ENCODE measurements at places on chromosomes 11 and 22. TPM values are rescaled to one million over a fixed set of nuclear protein-coding genes. Genes with fewer than 3 reads are reported as not detected.

DNA sequence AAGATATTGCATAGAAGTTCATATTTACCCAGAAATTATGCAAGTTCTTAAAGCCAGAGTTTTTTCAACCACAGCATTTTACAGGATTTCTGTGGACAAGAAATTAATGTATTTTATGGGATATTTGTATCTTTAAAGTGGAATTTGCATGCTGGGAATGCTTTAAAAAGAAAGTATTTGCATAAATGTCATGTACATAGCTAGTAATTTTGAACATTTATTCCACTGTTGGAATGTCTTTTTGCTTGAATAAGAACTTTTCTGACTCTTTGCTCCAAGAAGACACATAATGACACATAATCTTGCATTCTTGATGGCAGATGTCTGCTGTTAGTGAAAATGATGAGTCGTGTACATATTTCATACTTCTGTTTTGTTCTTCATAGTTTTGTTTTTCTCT lies 66.6 kb downstream of the ATXN10 start:
- no peak for DNase-seq

- DNase-seq, result no peak
These were observed 44.7 kb upstream of the ZBTB44 start for GRCh38 chr11:130359419-130359818.

GRCh38 chr11:42034826-42035225 lies 575.4 kb upstream of the LRRC4C start:
- no peak for DNase-seq

DNA sequence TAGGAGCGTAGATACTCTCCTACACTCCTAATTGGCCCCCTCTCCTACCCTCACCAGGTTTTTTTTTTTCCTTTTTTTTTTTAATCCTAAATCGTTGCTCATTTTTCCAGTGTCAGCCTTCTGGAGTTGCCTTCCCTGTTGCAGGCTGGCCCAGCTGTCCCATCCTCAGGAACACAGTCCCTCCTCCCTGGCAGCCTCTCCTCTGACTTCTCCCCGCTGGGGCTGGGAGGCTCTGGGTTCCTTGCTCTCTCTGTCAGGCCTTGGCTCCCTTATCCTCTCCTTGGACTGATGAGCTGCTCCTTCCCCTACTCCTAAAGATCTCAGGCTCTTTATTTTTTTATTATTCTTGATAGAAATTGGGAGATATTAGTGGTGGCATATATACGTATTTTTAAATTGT lies 62.2 kb downstream of the PKNOX2 start:
- DNase-seq, result peak; percentile 83

GRCh38 chr11:106288822-106289387 lies 211.4 kb downstream of the AASDHPPT start:
- no peak for DNase-seq

Gene RAB1B
- 170 TPM for polyA plus RNA-seq

- no peak for DNase-seq
These were observed 93.2 kb downstream of the PDE2A start for GRCh38 chr11:72581067-72581466.

DNA sequence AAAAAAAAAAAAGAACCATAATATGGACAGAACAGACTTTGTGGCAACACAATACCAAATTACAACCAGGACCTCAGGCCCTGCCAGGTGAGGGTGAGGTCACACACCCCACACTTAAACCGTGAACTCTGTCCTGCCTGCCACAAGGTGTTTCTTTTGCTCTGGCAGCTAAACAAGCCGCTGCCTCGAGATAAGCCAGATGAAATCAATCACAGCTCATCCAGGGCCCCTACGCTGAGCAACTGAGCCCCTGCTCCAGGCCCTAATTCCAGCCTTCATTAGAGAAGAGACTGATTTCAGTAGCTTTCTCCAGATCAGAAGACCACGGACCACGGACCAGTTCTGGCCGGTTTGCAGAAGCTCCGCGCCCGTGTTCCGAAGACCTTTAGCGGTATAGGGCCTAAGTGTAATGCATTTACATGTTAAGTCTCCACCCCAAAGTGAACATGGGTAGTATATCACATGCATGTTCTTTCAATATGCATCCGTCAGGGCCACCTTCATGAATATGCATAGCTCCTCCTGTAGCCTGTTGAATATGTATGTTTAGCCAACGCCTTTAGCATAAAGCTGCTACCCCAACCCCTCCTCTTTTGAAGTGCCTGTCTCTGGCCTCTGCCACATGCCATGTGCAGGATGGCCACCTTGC lies 14.8 kb upstream of the RAC2 start:
- DNase-seq, result no peak

GRCh38 chr11:15615398-15616096 lies 500.8 kb downstream of the INSC start:
- no peak for DNase-seq

Gene TEX54
- polyA plus RNA-seq, result not detected

DNA sequence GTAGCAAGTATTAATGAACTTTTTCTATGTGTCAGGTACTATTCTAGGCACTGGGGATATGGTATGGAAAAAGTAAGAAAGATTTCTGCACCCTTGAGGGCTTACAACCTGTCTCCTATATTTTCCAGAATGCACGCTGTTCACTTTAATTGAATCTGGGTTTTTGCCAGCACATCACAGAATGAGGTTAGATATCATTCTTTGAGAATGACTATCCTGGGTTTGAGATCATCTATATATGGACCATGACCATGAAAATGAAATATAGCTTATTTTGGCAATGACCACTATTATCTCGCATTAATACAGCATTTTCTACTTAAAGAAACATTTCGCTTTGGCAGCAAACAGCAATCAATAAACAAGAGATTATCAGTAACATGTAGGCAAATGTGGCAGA lies 46.9 kb downstream of the C11orf71 start:
- DNase-seq, result no peak

Gene JHY
- 3.2 TPM for polyA plus RNA-seq

GRCh38 chr22:38346506-38346905 lies 29.3 kb upstream of the CSNK1E start:
- DNase-seq, result no peak

DNA sequence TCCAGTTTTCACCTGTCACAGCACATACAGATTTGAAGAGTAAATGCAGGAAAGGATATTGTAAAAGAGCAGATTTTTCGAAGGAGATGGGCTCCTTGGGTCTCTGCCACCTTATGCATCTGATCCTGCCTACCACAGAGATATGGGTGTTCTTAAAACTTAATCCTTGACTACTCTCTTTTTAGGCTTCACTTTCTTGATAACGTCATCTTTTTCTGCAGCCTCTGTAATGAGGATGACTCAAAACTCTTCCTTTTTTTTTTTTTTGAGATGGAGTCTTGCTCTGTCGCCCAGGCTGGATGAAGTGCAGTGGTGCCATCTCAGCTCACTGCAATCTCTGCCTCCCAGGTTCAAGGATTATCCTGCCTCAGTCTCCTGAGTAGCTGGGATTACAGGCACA lies 7.8 kb downstream of the PRR14L start:
- no peak for DNase-seq

Gene B4GALNT4
- polyA plus RNA-seq, result 2.5 TPM

DNA sequence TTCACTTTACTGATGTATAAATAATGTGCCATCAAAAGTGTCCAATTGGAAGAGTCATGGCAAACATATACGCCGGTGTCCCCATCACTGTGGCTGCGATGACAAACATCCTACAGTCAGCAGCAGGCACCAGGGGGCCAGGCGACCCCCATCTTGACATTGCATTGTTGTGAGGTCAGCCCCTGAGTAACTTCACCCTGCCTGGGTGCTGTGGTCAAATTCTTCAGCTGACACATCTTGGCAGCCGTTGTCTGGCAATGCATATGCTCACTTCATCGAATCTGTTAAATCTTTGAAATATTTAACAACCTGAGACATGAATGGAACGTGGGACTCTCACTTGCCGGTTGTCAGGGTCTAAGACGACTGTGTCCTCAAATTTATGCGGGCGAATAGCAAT lies 430.9 kb downstream of the BRD1 start:
- DNase-seq, result no peak

DNA sequence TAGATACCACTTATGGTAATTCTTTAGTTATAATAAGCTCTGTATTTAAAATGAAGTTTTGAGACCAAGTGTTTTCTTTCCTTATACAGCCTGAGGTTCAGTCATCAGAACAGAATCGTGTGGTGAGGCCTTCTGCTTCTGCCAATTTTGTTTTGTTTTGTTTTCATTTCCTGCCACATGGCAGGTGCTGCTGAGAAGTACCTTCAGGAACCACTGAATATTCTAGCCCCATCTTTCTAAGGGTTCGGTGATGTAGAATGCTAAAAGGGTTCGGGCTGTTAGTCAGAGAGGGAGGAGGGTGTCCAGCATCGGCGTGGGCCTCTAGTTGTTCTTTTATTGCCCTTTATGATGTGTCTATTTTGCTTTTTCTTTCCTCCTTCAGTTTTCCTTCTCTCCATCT lies 25.8 kb downstream of the TNRC6B start:
- no peak for DNase-seq

DNA sequence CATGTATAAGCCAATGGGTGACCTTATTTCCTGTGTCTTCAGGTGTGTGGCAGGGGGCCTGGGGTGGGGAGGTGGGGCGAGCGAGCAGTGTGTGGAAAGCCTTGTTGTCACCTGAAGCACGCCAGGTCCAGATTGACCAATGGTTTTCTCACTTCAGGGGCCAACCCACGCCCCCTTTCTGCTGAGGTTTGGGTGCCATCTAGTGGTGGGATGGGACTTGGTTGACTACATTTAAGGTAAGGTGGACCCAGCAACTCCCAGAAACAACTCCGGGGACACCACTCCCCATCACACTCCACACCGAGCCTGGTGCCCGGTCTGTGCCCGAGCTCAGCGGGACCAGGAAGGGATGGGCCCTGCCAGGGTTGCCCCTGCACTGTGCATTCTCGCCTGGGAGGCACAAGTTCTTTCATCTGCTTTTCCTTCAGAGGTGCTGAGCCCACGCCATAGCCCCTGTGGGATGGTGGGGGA lies 40.0 kb downstream of the TPCN2 start:
- peak; percentile 66 for DNase-seq

Gene CARD10
- 8.3 TPM for polyA plus RNA-seq

- peak; percentile 8 for DNase-seq
These were observed 6.9 kb downstream of the ARVCF start for GRCh38 chr22:20009582-20010306.

Gene C11orf65
- 0.54 TPM for polyA plus RNA-seq

Gene MS4A1
- 0.05 TPM for polyA plus RNA-seq

- DNase-seq, result no peak
These were observed 973.2 kb downstream of the NTM start for GRCh38 chr11:132343445-132344175.

Gene DENND6B
- 2.4 TPM for polyA plus RNA-seq

GRCh38 chr22:42716221-42716620 lies 4.4 kb downstream of the A4GALT start:
- no peak for DNase-seq

GRCh38 chr11:11463405-11463804 lies 110.4 kb upstream of the CSNK2A3 start:
- DNase-seq, result no peak

GRCh38 chr22:49856766-49857618 lies 3.3 kb downstream of the ZBED4 start:
- no peak for DNase-seq

DNA sequence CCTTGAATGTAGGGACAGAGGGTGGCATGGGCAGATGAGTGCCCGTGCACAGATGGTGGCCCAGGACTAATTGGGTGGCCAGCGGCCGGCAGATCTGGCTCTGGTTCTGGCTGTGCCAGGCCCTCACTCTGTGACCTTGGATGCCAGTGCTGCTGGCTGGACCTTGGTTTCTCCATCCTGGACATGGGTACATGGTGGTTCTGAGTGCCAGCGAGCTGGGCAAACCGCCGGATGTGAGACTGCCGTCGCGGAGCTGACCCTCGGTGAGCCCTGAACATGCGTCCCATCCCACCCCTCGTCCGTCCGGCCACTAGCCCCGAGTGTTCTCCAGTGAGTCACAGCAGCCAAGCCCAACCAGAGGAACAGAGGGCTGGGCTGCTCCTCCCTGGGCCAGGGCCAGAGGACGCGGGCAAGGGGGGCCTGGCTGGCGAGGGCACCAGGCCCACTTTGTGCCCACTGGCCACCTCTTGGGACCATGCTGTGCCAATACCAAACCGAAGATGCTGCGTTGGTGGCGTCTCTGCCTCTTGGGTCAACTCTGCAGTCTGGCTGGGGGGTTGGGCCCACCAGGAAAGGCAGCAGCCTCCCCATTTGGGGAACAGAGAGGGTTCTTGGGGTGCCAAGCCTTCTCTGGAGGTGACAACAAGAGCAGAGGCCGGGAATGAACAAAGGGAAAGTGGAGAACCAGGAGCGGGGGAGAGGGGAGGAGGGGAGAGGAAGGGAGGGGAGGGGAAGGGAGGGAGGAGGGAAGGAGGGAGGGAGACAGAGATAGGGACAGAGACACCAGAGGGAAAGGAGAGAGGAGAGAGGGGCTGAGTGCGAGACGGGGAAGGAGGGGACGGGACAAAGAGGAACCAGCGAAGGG lies 10.7 kb downstream of the LSP1 start:
- DNase-seq, result peak; percentile 91

Gene C11orf16
- polyA plus RNA-seq, result not detected

Gene OR5AR1
- not detected for polyA plus RNA-seq

Gene RTN4R
- polyA plus RNA-seq, result 1.1 TPM

Gene SBF1
- 39.2 TPM for polyA plus RNA-seq

Gene ADAMTS15
- polyA plus RNA-seq, result 13.7 TPM

DNA sequence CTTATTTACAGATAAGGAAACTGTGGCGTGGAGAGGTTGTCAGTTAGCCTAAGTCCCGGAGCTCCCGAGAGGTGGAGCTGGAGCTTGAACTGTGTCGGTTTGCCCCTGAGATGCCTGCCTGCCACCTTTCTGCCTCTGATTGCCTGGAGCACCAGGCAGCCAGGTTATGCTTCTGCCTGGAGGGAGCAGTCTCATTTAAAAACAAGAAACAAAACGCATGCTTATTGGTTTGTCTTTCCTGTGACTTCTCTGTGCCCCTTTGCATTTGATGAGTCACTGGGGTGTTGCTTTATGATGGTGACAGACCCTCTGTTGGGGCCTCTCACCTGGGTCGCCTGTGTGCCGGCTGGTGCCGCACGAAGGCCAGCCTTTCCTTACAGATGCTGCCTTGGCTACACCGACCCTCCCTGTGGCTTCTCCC lies 12.2 kb downstream of the AP2A2 start:
- DNase-seq, result no peak

DNA sequence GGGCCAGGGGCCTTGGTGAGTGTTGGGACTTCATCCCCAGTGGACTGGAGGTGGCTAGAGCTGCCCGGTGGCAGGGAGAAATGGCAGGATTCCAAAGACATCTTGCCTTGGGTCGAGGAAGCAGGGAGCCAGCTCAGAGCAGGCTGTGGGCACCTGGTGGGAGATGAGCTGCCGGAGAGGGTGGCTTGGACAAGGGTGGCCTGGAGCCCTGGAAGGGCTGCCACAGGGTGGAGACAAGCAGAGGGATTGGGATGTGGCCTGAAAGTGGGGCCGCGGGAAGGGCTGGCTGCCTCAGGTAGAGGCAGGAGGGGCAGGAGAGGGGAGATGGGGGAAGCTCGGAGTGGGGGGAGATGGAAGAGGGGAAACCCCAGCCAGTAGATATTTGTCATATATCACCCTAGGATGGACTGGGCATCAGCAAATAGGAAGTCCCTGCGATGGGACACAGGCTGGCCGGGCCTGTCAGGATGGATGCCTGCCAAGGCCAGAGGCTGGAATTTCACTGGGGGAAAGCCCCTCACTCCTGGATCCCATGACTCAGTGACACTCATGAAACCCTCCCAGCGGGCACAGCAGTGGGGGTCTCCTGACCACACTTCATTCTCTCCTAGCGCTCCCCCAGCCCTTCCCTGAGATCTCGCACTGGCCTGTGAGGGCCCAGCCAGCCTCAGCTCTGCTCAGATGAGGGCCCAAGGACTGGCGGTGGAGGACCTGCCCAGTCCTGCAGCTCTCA lies 72.0 kb upstream of the SHISAL1 start:
- peak; percentile 19 for DNase-seq

- peak; percentile 22 for DNase-seq
These were observed 2.6 kb upstream of the NUDT8 start for GRCh38 chr11:67632175-67632981.

Gene CABP4
- polyA plus RNA-seq, result 0.81 TPM

Gene SUSD2
- 6.7 TPM for polyA plus RNA-seq
